Esophagus (tissue), 2 donors: ENCODE measurements at places on chromosomes 1 and 21. TPM values are rescaled to one million over a fixed set of nuclear protein-coding genes. Genes with fewer than 3 reads are reported as not detected.

Gene XCL1
- polyA plus RNA-seq: 0.20 TPM

Gene ACOT11
- 13.0 TPM for polyA plus RNA-seq

Gene ATP13A2
- polyA plus RNA-seq: 30.7 TPM

Gene LCE2C
- polyA plus RNA-seq: not detected

Gene CFH
- polyA plus RNA-seq: 7.0 TPM

Gene LPAR3
- polyA plus RNA-seq: 4.0 TPM

Gene KIRREL1
- 2.9 TPM for polyA plus RNA-seq

Gene EFNA1
- 48.1 TPM for polyA plus RNA-seq

Gene CYP4B1
- polyA plus RNA-seq: 40.4 TPM

Gene WLS
- 52.5 TPM for polyA plus RNA-seq

Gene GPBP1L1
- 48.6 TPM for polyA plus RNA-seq

Gene GIPC2
- polyA plus RNA-seq: 0.96 TPM

Gene SYT6
- not detected for polyA plus RNA-seq

Gene ADGRB2
- polyA plus RNA-seq: 0.51 TPM

Gene TNFSF4
- 0.16 TPM for polyA plus RNA-seq

Gene AMIGO1
- 1.6 TPM for polyA plus RNA-seq

Gene CFAP74
- 0.04 TPM for polyA plus RNA-seq

Gene C1orf94
- polyA plus RNA-seq: not detected

Gene ARF1
- polyA plus RNA-seq: 180 TPM

Gene TGFBR3
- polyA plus RNA-seq: 3.8 TPM

Gene RBP7
- 66.9 TPM for polyA plus RNA-seq

Gene PRDM16
- polyA plus RNA-seq: 0.15 TPM

Gene OR6N1
- not detected for polyA plus RNA-seq

Gene TEX50
- polyA plus RNA-seq: not detected

Gene CCDC181
- 0.06 TPM for polyA plus RNA-seq

Gene GSTM5
- 1.6 TPM for polyA plus RNA-seq

Gene CRABP2
- polyA plus RNA-seq: 1,310 TPM

Gene FAM76A
- 3.5 TPM for polyA plus RNA-seq

Gene IL12RB2
- 1.7 TPM for polyA plus RNA-seq

Gene OR2T11
- not detected for polyA plus RNA-seq

Gene KCNJ15
- 4.2 TPM for polyA plus RNA-seq

Gene IPP
- 3.7 TPM for polyA plus RNA-seq

Gene DLGAP3
- 0.11 TPM for polyA plus RNA-seq

Gene DNAI4
- polyA plus RNA-seq: 0.36 TPM

Gene OR2AK2
- not detected for polyA plus RNA-seq

Gene C8A
- polyA plus RNA-seq: not detected

Gene COL8A2
- polyA plus RNA-seq: 2.0 TPM

Gene ZNF695
- 0.84 TPM for polyA plus RNA-seq

Gene PTGS2
- 0.29 TPM for polyA plus RNA-seq

Gene HMCN1
- polyA plus RNA-seq: 1.9 TPM

Gene APCS
- not detected for polyA plus RNA-seq

Gene DIPK1A
- 2.3 TPM for polyA plus RNA-seq

Gene FASLG
- 0.19 TPM for polyA plus RNA-seq

Gene RCSD1
- 1.5 TPM for polyA plus RNA-seq

Gene GJA8
- not detected for polyA plus RNA-seq

Gene RPF1
- 27.5 TPM for polyA plus RNA-seq

Gene GUCA2B
- polyA plus RNA-seq: not detected

Gene SLX9
- polyA plus RNA-seq: 16.1 TPM
